ENCODE measurements at places on chromosomes 3 and 15. TPM values are rescaled to one million over a fixed set of nuclear protein-coding genes. Genes with fewer than 3 reads are reported as not detected.

Gene PCOLCE2
- 32.5 TPM for total RNA-seq

- H3K4me1 ChIP-seq, result no peaks in the 10 kb centered on the region
- H3K27ac ChIP-seq, result no peak overlapping the region
- H3K36me3 ChIP-seq, result no peaks in the 10 kb centered on the region
- no peak overlapping the region for H3K4me3 ChIP-seq
Measured at GRCh38 chr3:126116526-126116925, 32.6 kb upstream of the SLC41A3 start.

DNA sequence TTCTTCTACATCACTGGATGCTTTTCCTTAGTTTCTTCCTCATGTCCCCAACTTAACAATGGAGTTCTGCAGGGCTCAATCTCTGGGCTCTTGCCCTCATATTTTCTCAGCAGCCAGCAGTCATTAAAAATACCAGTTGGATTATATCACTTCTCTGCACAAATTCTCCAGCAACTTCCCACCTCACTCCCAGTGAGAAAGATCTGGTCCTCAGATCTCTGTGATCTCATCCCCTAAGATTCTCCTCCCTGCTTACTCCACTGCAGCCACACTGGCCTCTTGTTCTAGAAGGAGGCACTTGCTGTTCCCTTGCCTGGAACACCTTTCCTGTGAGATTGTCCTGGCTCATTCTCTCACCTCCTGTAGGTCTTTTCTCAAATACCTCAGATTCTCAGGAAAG, 6.1 kb downstream of the ERICH6 start:
- no peak overlapping the region for H3K27ac ChIP-seq
- no peaks in the 10 kb centered on the region for H3K27me3 ChIP-seq
- H3K4me1 ChIP-seq, result no peaks in the 10 kb centered on the region
- no peak overlapping the region for H3K4me3 ChIP-seq

Gene GUCA1C
- not detected for total RNA-seq

Data from neural progenitor cell (in vitro differentiated cells).